Aortic smooth muscle cell (primary cell): ENCODE measurements at places on chromosomes 2 and 18. TPM values are rescaled to one million over a fixed set of nuclear protein-coding genes. Genes with fewer than 3 reads are reported as not detected.

MGAT4A gene
- 1.6 and 2.2 TPM in 2 replicates for total RNA-seq

TTLL4 gene
- 4.2 and 5.6 TPM in 2 replicates for total RNA-seq

PIAS2 gene
- 14.1 and 18.4 TPM in 2 replicates for total RNA-seq

TUBA3E gene
- not detected in 2 replicates for total RNA-seq

DCDC2C gene
- not detected in 2 replicates for total RNA-seq
